Thyroid gland (tissue), 4 donors: ENCODE measurements at places on chromosomes 2 and 18. TPM values are rescaled to one million over a fixed set of nuclear protein-coding genes. Genes with fewer than 3 reads are reported as not detected.

DNA sequence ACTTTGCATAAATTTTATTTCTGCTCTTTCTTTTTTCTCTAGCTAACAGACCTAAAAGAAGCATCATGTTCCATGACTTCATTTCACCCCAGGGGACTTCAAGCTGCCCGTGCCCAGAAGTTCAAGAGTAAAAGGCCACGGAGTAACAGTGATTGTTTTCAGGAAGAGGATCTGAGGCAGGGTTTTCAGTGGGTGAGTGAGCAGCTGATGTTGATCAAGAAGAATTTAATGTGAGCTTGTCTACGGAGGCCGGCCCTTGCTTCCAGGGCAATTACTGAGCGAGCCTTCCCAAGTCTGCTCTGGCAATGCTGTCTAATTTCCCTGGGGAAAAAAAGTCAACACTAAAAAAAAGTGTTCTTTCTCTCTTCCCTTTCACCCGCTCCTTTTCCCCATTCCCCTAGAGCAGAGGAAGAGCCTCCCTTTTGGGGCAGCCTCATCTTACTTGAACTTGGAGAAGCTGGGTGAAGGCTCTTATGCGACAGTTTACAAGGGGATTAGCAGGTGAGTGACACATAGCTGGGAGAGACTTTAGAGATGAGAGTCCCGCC lies 1.2 kb downstream of the CDK15 start:
- DNase-seq: peak; percentile 2

GRCh38 chr18:13441736-13442135 lies 223.2 kb downstream of the LDLRAD4 start:
- DNase-seq: no peak

Gene FN1
- total RNA-seq: 97.5 TPM

Gene SERPINB7
- not detected for total RNA-seq

Gene RBM43
- total RNA-seq: 9.8 TPM
